Mesendoderm (in vitro differentiated cells): ENCODE measurements at places on chromosomes 3 and 15.

DNA sequence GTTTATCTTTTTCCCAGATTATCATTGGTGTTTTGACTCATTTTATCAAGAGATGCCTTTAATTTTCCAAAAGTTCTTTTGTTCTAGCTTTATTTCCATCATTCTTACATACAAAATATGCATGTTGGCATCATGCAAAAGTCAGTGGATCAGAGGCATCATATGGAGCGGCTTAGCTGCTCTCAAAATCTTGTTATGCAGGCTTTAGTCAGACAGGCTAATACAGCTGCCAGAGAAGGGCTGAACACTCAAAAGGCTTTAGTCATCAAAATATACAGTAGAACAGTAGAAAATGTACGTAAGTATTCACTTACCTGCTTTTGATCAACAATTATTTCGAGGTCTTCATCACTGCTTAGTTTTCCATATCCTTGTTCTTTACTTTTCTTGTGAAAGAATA is 65.5 kb downstream of the PEX5L start:
- no peaks in the 10 kb centered on the region for H3K36me3 ChIP-seq
- H3K4me3 ChIP-seq: no peak overlapping the region
- H3K27me3 ChIP-seq: no peaks in the 10 kb centered on the region
- no peak overlapping the region for H3K27ac ChIP-seq
- no peak for DNase-seq

DNA sequence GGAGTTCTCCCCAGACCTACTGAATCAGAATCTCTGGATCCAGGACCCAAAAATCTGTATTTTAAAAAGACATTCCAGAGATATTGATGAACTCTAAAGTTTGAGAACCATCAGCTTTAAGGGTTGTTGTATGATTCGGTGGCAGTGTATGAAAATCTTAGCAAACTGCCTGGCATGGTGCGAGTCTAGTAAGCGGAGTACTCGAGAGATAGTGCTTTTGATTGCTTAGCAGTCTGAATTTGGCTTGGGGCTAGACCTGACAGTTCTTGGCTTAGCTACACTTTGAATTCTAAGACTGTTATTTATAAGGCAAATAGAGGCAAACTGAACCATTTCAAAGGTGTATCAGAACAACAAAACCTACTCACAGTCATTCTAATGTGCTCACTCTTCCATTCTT is 329.0 kb downstream of the LPP start:
- no peaks in the 10 kb centered on the region for H3K4me1 ChIP-seq
- DNase-seq: no peak
- no peak overlapping the region for H3K27ac ChIP-seq
- H3K36me3 ChIP-seq: no peaks in the 10 kb centered on the region

GRCh38 chr3:39601241-39601640 is 133.8 kb downstream of the MOBP start:
- H3K36me3 ChIP-seq: no peaks in the 10 kb centered on the region
- H3K4me1 ChIP-seq: no peaks in the 10 kb centered on the region
- no peak overlapping the region for H3K27ac ChIP-seq
- no peak overlapping the region for H3K4me3 ChIP-seq
- DNase-seq: no peak

DNA sequence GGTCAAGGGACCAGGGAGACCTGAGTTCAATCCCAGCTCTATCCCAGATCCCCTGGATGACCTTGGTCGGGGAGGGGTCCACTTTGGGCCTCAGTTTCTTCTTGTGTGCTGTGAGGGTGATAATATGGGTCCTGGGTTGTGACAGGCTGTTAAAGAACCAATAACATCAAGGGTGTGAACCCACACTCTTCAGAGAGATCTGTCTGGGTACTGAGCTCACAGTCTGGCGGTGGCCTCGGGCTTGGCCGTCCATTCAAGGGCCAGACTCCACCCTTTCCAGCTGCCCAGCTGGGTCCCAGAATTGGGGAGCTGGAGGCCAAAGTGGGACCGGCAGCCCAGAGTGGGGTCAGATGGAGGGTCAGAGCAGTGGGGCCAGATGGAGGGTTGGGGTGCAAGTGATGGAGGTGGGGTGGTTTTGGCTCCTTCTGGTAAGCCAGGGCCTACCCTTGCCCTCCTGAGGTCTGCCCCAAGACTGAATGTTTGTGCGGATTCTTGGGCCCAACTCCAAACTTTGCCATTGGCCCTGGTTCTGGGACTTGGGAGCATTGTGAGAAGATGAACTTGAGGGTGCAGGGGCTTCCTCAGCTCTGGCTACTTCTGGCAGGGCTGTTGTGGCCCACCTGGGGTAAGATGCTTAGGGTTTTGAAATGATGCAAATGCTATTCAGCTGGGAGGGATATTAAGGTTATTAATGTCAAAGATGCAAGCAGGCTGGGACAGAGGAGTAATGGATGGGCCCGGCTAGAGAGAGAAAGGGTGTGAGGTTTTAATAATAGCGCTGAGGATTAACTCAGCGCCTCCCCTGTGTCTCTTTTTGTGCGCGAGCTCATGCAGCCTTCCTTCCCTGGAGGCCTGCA is 1.5 kb downstream of the CORO2B start:
- no peaks in the 10 kb centered on the region for H3K27me3 ChIP-seq
- peaks cover 1% of the 10 kb centered on the region for H3K4me1 ChIP-seq
- no peaks in the 10 kb centered on the region for H3K36me3 ChIP-seq
- no peak overlapping the region for H3K27ac ChIP-seq
- DNase-seq: no peak
- H3K4me3 ChIP-seq: no peak overlapping the region

DNA sequence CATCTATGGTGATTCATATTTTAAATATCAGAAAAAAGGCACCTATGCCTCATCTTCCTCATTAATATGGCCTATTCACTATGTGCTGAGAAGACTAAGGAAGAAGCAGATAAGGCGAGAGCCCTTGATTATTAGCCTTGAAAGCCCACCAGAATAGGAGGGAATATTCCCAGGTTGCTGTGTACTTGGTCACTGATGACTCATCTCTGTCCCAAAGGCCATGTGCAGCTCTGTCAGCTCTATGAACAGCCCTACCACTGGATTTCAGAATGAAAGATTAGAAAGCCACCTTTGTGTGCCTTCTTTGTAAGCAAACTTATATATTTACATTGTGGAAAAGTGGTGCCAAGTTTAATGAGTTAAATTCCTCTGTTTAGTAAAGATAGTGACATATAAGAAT is 211.5 kb downstream of the NFKBIZ start:
- no peaks in the 10 kb centered on the region for H3K4me1 ChIP-seq
- no peak for DNase-seq
- no peak overlapping the region for H3K27ac ChIP-seq
